Right kidney (tissue), 9 donors: ENCODE measurements at places on chromosomes 5 and 9.

DNA sequence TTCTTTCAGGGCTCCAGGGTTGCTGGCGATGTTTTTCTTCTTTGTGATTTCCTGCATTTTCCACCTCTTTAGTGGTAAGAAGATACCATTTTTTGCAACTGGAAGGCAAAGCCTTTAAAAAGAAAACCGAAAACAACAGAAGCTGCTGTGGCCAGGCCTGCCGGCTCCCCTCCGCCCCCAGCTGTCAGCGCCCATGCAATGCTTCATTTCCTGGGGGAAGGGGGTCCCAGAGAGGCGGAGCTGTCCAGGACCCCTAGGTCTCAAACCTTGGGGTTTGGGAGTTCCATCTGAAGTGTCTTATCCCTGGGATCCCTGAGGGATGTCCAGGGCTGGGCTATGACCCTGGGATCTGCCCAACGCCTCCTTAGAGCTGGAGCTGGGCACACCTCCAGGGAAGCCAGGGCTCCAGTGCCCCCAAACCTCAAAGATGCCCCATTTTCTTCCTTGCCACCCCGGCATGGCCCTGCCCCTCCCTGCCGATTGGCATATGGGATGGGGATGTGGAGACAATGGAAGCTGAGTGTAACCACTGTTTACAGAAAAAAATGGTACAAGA lies 257.2 kb upstream of the MVB12B start:
- DNase-seq: no peak

DNA sequence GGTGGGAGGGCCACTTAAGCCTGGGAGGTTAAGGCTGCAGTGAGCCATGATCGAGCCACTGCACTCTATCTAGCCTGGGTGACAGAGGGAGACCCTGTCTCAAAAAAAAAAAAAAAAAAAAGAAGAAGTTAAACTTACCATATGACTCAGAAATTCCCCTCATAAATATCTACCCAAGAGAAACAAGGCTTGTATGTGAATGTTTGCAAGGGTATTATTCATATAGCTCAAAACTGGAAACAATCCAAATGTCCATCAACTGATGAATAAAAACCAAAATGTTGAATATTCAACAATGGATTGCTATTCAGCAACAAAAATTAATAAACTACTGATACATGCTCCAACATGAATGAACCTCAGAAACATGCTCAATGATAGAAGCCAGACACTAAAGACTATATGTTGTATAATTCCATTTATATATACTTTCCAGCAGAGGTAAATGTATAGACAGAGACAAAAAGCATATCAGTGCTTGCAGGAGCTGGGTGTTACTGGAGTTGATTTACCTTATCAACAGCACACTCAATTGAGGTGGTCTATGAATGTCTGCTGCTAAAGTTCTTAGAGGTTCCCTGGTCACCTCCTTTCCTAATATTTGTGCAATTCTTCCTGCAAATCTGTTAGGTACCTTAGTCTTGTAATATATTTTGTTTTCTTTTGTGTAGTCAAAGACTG lies 5.3 kb upstream of the SREK1 start:
- DNase-seq: no peak

DNA sequence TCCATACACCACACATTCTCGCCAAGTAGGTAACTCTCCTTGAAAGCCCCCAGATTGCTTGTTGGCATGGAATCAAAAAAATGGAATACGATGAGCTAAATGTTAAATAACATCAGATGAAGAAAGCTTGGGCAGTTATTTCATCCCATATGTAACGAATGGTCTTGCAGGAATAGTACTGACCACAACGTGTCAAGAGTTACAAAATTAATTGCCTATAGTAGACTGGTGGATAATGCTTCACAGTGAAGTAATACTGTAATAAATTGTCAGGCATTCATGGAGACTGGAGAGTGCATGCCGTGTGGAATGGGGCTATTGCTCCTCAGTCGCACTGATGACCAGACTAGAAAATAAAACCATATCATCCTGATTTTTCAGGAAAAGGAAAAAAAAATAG lies 1628.7 kb downstream of the MAT2B start:
- DNase-seq: no peak

GRCh38 chr9:120681121-120681520 lies 33.1 kb downstream of the MEGF9 start:
- no peak for DNase-seq

DNA sequence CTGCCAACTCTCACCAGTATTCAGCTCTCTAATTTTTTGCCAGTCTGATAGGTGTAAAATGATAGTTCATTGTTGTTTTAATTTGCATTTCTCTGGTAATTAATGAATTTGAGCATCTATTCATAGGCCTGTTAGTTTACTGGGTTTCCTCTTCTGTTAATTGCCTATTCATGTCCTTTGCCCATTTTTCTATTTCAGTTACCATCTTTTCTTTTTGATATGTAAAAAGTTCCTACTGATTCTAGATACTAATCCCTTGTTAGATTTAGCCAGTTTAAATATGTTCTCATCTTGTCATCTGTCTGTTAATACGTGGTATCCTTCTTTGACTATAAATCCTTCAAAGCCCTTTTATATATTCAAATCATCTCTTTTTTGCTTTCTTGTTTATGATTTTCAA lies 247.8 kb downstream of the ARHGAP26 start:
- no peak for DNase-seq

DNA sequence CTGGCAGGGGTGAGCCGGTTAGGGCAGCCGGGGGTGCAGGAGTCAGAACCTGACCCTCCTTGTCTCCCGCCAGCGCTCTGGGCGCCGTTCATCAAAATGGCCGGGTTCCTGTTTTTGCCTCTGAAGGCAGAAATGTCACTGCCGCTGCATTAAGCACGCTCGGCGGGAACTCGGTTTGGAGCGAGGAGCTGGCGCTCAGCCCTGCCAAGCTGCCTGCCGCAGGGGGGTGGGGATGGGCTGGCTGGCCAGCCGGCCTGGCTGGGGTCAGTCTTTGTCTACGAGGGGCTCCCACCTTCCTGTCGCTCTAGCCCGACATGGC lies 63.7 kb downstream of the CXXC5 start:
- DNase-seq: no peak

GRCh38 chr9:108197899-108198298 lies 657.9 kb downstream of the ACTL7B start:
- DNase-seq: no peak

DNA sequence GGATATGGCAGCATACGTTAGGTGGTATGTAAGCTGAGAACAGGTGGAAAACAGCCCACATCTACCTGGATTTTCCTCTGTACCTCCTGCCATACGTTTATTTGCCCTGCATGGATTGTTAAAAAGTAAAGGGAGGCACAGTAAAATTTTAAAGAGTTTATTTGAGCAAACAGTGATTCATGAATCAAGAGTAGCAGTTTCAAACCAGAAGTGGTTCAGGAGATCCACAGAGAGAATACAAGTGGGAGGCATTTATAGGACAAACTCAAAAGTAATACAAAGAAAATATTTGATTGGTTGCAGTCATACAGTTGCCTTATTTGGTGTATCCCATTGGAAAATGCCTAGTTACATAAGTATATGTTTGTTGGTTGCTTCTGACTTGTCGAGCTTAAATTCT lies 117.6 kb downstream of the FAM170A start:
- no peak for DNase-seq

DNA sequence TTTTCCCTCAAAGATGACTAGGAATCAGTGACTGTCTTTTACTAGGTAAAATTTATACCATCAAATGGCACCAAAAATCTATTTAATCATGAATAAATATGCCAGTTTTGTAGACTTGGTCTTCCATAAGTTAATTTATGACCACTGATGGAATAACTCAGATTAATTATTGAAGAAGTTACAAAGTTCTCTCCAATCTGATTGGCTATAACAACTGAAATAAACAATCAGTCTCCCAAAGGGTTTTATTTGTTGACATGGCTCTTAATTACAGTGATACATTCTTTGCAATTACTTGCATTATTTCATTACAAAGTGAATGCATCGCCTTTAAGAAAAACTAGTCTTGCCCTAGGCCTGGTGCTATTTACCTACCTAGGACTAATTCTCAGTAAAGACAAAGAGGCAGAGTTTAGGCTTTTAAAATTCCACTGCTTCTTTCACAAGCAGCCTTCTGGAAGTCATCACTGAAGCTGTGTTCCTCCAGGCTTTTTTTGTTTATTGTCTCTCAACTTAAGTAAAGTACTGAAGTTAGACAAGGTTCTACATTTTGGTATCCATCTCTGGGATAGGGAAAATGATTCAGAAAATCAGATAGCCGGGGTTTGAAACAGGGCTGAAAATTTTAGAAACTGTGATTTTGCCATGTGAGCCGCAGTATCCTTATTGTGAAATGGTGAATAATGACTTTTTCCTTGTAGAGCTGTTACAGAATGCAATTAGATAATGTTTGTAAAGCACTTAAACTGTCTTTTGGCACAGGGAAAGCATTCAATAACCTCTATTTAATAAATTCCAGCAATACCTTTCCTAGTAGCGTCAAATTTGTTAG lies 2.5 kb downstream of the STOM start:
- DNase-seq: no peak

DNA sequence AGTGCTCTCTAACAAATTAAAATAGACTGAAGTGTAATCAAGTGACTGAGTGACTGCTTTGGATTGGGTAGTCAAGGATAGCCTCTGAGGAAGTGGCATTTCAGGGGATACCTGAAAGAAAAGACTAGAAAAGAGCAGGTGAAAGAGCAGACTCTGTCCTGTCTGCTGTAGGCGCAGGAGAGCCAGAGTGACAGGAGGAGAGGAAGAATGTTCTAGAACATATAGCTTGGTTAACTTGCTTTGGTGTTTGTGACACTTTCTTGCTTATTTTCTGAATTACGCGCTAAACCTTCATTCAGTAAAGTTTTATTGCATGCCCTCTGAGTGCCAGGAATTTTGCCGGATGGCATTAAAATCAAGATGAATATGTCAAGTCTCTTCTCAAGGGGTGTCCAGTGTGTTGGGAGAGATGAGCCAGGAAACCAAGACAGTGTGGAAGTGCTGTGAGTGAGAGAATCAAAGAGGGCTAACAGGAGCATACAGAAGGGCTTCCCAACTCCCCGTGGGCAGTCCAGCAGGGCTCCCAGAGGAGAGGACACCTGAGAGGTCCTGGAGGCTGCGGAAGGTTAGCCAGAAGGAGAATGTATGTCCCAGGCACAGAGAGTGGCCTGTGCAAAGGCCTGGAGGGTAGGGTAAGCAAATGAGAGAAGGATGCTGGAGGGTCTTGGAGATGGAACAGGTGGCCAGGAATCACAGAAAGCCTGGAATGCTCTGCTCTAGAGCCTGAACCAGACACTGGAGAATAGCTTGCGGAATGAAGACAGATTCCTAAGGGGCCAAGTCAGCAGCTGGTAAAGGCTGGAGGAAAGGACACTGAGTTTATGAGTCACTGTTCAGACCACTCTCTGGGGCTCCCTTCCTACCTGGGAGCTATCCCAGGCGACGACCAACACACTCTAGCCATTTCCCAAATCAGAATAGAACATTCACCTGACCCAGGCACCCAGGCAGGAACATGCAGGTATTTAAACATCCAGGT lies 59.3 kb downstream of the SLC22A5 start:
- DNase-seq: no peak

DNA sequence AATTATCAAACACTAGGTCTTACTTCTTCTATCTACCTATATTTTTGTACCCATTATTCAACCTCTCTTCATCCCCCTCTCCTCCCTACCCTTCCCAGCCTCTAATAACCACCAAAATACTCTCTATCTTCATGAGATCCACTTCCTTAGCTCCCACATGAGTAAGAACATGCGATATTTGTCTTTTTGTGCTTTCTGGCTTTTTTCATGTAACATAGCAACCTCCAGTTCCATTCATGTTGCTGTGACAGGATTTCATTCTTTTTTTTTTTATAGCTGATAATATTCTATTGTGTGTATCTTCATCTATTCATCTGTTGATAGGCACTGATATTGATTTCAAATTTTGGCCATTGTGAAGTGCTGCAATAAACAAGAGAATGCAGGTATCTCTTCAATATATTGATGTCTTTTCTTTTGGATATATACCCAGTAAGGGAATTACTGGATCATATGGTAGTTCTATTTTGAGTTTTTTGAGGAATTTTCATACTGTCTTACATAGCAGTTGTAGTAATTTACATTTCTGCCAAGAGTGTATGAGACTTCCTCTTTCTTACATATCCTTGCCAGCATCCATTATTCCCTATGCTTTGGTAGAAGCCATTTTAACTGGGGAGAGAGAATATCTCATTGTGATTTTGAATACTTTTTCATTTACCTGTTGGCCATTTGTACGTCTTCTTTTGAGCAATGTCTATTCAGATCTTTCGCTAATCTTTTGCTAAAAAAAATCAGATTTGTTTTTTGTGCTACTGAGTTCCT lies 156.8 kb downstream of the DCP2 start:
- no peak for DNase-seq

- DNase-seq: no peak
These were observed 172.8 kb upstream of the RASA1 start for GRCh38 chr5:87094833-87095232.

DNA sequence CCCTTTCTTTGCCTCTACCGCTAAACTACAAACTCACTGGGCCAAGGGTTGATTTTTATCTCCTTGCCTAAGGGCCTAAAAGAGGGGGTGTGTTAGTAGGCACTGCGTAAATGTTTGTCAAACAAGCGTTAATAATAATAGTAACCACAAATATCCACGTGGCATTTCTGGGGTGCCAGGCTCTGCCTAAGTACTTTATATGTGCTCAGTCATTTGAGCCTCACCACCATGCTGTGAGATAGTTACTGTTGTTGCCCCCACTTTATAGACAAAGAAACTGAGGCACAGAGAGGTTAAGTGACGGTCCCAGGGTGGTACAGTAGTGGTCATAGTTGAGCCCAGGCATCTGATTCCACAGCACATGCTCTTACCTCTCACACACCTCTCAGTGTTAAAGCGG lies 52.4 kb downstream of the ERGIC1 start:
- no peak for DNase-seq

DNA sequence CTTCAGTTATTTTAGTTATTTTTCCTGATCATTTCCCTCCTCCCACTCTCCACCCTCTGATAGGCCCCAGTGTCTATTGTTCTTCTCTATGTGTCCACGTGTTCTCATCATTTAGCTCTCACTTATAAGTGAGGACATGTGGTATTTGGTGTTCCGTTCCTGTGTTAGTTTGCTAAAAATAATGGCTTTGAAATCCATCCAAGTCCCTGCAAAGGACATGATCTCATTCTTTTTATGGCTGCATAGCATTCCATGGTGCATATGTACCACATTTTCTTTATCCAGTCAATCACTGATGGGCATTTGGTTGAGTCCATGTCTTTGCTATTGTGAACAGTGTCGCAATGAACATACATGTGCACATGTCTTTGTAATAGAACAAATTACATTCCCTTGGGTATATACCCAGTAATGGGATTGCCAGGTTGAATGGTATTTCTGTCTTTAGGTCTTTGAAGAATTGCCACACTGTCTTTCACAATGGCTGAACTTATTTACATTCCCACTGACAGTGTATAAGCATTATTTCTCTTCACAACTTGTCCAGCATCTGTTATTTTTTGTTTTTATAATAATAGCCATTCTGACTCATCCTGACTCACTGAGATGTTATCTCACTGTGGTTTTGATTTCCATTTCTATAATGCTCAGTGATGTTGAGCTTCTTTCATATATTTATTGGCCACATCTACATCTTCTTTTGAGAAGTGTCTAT lies 17.2 kb upstream of the DIRAS2 start:
- DNase-seq: no peak

DNA sequence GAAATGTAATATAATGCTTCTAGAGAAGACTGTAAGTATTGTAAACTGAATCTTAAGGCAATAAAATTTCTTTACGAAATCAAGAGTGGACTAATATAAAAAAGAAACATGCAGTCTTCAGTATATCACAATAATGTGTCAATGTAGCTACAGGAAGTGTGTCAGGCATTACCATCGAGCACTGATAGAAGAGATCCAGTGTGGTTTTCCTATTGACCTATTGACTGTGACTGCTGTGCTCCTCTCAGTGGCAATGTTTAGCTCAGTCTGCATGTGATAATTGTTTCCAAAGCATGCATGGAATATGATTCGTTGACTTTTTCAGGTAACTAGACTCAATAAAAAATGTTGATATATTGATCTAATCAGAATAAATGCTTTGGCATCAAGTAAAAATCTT lies 20.3 kb upstream of the PCSK1 start:
- no peak for DNase-seq
